ENCODE measurements at places on chromosomes 13 and 19. TPM values are rescaled to one million over a fixed set of nuclear protein-coding genes. Genes with fewer than 3 reads are reported as not detected.
A peak's percentile ranks its signal among the peaks of the same experiment; 100 is the strongest.

The ZNF99 gene
- polyA plus RNA-seq, result 0.03 TPM

The IZUMO2 gene
- not detected for polyA plus RNA-seq

The YJEFN3 gene
- polyA plus RNA-seq, result 2.9 TPM

The NEK5 gene
- 0.13 TPM for polyA plus RNA-seq

The FXYD5 gene
- polyA plus RNA-seq, result 79.3 TPM

The CDADC1 gene
- polyA plus RNA-seq, result 7.5 TPM

The PSG2 gene
- polyA plus RNA-seq, result not detected

The CFAP97D2 gene
- polyA plus RNA-seq, result not detected

The HSH2D gene
- 0.21 TPM for polyA plus RNA-seq

The NLRP9 gene
- 0.17 TPM for polyA plus RNA-seq

The RCBTB2 gene
- polyA plus RNA-seq, result 19.1 TPM

The LGALS7 gene
- not detected for polyA plus RNA-seq

The SIGLECL1 gene
- polyA plus RNA-seq, result not detected

The SLC7A1 gene
- polyA plus RNA-seq, result 7.8 TPM

GRCh38 chr13:76414320-76414719 is 471.9 kb downstream of the KCTD12 start:
- no peak for DNase-seq

GRCh38 chr19:47187797-47188196 is 43.2 kb downstream of the BBC3 start:
- no peak for DNase-seq

DNA sequence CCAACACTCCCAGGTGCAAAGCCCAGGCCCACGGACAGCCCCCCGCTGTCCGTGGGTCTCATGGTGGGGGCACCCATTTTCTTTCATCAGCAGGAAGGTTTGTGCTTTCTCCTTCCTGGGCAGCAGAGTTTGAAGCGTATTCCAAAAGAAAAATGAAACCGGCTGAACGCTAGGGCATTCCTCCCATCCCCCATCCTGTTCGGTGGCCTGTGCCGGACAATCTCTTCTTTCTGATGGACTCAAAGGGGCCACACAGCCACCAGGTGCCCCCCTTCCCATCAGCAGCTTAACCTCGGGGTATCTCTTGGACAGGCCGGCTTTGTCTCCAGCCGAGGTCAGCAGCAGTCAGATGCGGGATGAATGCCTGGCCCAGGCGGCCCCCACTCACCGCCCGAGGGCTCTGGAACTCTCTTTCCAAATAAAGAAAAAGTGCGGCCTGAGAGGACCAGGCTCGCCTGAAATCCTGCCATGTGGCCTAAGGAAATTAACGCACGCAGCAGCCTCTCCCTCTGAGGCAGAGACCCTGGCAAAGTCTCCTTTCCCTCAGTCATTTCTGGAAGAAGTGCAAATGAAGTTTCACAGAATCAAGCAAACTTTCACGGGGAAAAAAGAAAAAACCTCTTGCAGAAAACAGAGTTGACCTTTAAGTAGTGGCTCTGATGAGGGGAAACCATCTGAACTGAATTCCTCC is 67.8 kb downstream of the RASA3 start:
- peak; percentile 39 for DNase-seq

GRCh38 chr19:6837525-6837924 is 49.9 kb upstream of the ADGRE1 start:
- DNase-seq, result no peak

- DNase-seq, result no peak
Observed at GRCh38 chr19:30795727-30796126, 423.5 kb downstream of the ZNF536 start.

- DNase-seq, result no peak
Observed at GRCh38 chr19:7701654-7702457, at the start of gene FCER2. TSS of gene FCER2 (minus strand) at chr19:7702131. CDS start at chr19:7699760, 2,371 bp downstream.

DNA sequence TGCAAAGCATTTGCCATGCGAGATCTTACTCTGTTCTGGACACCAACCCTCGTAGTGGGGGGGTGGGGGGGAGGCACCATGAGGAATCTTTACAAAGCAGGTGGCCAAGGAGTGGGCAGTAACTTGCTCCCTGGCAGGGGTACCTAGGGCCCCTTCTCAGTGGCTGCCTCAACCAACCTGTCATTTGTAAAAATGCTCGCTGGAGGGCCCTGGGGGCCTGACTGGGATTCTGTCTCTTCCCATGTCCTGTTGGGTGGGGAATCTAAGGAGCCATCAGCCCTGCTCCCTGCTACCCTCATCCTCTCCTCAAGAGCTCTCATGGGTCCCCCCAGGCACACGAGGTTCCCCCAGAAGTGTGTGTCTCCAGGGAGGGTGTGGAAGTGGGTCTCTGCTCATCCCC is 1.5 kb downstream of the KCNN1 start:
- no peak for DNase-seq

DNA sequence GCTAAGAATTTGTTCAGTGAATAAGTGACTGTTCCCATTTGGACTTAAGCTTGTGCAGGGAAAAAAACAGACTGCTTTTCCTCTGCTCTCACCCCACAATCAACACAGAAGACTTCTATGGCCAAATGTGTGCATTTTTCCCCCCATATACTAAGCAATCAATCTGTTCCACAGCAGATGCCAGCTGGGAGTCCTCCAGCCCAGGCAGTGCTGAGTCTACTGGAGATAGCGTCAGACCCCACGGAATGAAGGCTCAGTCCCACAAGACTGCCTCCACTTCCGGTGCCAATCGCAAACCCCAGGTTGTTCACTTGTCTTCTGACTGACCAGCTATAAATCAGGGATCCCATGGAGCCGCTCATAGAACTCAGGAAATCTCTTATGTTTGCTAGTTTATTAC is 69.5 kb upstream of the ANKRD10 start:
- DNase-seq, result no peak

DNA sequence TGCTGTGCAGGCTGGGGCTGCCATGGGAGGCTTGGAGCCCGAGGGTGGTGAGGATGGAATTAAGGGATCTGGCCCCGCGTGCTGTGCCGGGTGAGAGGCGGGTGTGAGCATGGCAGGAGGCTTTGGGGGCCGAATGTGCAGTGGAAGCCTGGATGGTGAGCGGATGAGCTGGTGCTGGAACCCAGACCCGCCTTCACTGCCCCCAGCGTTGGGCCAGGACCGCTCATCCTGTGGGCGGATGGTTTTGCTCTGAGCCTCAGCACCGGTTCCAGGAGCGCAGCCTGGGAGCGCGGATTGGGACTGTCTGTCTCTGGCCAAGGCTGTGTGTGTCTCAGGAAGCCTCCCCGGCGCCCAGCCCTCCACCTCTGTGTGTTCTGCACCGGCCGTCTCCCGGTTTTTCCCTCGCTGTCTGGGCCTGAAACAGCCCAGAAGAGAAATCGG is 16.7 kb downstream of the KDM4B start:
- DNase-seq, result peak; percentile 46

GRCh38 chr13:47303626-47304025 is 406.8 kb upstream of the HTR2A start:
- no peak for DNase-seq

- no peak for DNase-seq
Observed at GRCh38 chr19:2294687-2295335, 12.8 kb upstream of the PEAK3 start.

GRCh38 chr19:10292789-10293636 is 3.3 kb downstream of the ICAM5 start:
- no peak for DNase-seq

DNA sequence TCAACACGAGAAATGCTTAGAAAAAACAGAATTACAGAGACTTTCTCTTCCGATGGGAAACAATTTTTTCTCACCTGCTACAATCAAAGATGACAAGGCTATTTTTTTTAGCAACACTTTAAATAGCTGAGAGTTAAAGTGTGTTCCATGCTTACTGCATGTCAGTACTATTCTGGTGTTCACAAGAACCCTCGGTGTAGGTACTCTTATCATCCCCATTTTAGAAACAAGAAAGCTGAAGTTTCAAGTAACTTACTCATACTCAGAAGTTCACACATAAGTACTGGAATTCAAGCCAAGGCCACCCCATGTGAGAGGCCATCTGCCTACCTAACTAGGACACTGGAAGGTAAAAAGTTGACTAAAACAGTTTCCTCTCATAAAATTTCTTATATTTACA is 9.0 kb upstream of the TNFRSF19 start:
- no peak for DNase-seq

GRCh38 chr19:17784201-17785008 is 10.5 kb upstream of the B3GNT3 start:
- peak; percentile 80 for DNase-seq

- DNase-seq, result no peak
Observed at GRCh38 chr19:5136073-5136855, 167.4 kb downstream of the KDM4B start.

- no peak for DNase-seq
Observed at GRCh38 chr13:51341791-51342190, 2.3 kb downstream of the SERPINE3 start.

- DNase-seq, result peak; percentile 17
Observed at GRCh38 chr19:7888145-7888825, at the start of gene LRRC8E. TSS of gene LRRC8E (plus strand) at chr19:7888510. CDS start at chr19:7895604, 7,094 bp downstream.

GRCh38 chr19:18972301-18972811 is 31.3 kb upstream of the HOMER3 start:
- no peak for DNase-seq

Data from ovary (tissue), 10 donors.